ENCODE measurements at places on chromosomes 2 and 18.

GRCh38 chr18:10239103-10239502, 215.3 kb upstream of the APCDD1 start:
- no peaks in the 10 kb centered on the region for H3K36me3 ChIP-seq
- no peaks in the 10 kb centered on the region for H3K4me1 ChIP-seq
- H3K27me3 ChIP-seq = no peaks in the 10 kb centered on the region
- DNase-seq = no peak

- no peaks in the 10 kb centered on the region for H3K27me3 ChIP-seq
- no peaks in the 10 kb centered on the region for H3K4me1 ChIP-seq
- no peaks in the 10 kb centered on the region for H3K36me3 ChIP-seq
- H3K27ac ChIP-seq = no peak overlapping the region
Observed at GRCh38 chr18:74331404-74331803, 15.8 kb downstream of the C18orf63 start.

- H3K36me3 ChIP-seq = no peaks in the 10 kb centered on the region
- H3K4me3 ChIP-seq = peak overlapping the region; percentile 84
- peaks cover 55% of the 10 kb centered on the region for H3K27me3 ChIP-seq
- DNase-seq = peak; percentile 57
- H3K4me1 ChIP-seq = peaks cover 12% of the 10 kb centered on the region
Observed at GRCh38 chr2:47569658-47570475, 166.9 kb downstream of the MSH2 start.

DNA sequence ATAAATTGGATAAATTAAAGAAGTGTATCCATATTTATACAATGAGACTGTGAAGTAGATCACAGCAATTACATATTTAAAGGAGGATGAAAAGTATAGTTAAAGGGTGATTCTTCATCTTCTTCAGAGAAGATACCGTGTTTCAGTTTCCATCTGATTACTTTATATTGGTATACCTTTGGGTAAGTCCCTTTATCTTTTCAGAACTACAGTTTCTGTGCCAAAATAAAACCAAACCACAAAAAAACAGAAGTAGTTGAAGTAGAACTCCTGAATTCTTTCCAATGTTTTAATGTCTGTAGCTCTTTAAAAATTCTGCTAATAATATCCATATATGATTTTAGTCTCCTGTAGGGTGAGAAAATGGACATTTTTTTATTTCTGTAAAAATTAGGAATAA, 231.2 kb upstream of the LINC00305 start:
- H3K4me3 ChIP-seq = no peak overlapping the region
- no peak for DNase-seq
- H3K27me3 ChIP-seq = no peaks in the 10 kb centered on the region
- H3K36me3 ChIP-seq = no peaks in the 10 kb centered on the region

GRCh38 chr2:158498043-158498748, 41.4 kb downstream of the PKP4 start:
- no peak overlapping the region for H3K4me3 ChIP-seq
- no peaks in the 10 kb centered on the region for H3K27me3 ChIP-seq
- peak overlapping the region; percentile 29 for H3K27ac ChIP-seq

DNA sequence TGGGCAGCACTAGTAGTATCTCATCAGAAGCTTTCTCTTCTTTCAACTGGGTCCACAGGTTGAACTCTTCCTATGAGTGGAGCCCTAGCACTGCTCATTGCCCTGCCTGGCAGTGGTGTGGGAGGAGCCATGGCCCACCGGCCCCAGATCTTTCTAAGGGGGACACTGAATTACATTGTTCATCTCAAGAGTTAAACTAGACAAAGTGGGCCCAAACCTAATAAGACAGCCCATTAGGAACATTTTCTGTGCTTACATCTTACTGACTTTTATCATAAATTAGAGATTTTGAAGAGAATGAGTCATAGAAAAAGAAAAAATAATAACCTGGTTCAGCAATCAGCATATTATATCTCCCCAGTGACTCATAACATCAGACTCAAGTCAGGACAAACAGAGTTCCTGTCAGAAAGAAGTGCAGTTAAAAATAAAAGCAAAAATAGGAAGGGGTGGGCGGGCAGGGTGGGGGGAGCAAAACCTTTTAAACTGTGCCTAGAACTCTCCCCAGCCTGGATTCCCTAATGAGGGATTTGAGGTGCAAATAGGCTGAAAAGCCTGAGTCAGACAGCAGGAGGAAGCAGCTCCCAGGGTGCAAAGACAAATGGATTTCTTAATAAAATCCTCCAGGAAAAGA, 161.6 kb upstream of the TRIB2 start:
- H3K27me3 ChIP-seq = no peaks in the 10 kb centered on the region
- H3K4me1 ChIP-seq = peaks cover 8% of the 10 kb centered on the region
- DNase-seq = no peak
- H3K27ac ChIP-seq = no peak overlapping the region
- no peak overlapping the region for H3K4me3 ChIP-seq
